Trophoblast cell (in vitro differentiated cells and primary cell): ENCODE measurements at places on chromosomes 4 and X.

DNA sequence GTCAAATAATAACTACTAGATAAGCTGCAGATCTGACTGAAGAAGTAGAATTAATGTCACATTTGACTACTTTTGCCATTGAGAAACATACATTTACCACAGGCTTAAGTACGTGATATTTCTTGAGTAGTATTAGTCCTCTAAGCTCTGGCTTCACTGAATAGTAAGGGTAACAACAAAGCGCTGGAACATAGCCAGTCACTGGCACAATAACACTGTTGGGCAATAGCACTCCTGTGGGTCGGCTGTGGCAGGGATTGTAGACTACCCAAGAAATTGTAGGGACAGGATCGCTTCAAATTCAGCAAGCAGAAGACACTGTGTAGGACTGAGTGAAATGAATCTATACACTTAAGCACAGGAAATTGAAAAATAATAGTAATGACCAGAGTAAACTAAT is 27.1 kb upstream of the IL15 start:
- DNase-seq = no peak

GRCh38 chr4:184100297-184100885 is 117.3 kb downstream of the ENPP6 start:
- peak; percentile 52 for DNase-seq

DNA sequence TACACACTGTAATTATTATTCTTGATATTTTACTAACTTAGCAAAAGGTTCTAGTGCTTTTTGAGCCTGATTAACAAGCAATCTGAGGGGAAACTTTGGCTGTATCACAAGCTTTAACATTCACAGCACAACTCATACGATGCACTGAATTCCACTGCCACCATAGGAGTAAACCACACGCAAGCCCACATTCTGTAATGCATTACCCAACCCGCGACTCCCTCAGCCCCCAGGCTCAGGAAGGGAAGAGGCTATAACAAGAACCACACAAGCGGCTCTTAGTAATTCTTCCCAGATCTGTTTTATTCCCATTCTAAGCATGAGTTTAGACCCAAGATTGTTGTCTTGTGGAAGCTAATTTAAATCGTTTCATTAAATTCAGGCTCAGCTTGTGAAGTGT is 138.5 kb upstream of the TBL1X start:
- peak; percentile 31 for DNase-seq

DNA sequence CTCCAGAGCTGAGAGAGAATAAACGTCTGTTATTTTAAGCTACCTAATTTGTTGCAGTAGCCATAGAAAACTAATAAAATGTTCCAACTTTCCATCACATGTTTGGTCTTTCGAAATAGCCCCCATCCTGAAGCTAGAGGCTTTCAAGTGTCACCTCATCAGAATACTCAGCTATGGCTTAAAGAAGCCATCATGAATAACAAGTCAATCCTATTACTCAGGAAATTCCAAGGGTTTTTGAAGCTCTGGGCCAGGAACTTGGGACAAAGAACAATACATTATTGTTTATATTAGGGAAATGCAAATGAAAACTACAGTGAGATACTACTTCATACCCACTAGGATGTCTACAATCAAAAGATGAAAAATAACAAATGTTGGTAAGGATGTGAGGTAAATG is 42.2 kb downstream of the TBCK start:
- peak; percentile 66 for DNase-seq

DNA sequence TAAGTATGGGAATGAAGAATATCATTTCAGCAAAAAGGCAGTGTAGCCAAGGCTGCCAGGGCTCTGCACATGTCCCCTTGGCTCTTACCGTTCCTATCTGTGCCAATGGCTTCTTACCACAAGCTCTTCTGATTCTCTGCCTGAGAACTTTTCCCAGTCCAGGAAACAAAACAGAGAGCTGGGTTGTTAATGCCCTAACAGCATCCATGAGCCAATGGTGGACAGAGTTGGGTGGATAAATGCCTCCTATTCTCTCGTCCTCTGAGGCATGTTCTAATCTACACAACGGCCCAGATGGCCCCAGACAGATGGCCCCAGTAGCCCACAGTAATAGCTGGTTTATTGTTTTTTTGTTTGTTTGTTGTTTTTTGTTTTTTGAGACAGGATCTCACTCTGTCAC is 28.0 kb downstream of the SCD5 start:
- no peak for DNase-seq

DNA sequence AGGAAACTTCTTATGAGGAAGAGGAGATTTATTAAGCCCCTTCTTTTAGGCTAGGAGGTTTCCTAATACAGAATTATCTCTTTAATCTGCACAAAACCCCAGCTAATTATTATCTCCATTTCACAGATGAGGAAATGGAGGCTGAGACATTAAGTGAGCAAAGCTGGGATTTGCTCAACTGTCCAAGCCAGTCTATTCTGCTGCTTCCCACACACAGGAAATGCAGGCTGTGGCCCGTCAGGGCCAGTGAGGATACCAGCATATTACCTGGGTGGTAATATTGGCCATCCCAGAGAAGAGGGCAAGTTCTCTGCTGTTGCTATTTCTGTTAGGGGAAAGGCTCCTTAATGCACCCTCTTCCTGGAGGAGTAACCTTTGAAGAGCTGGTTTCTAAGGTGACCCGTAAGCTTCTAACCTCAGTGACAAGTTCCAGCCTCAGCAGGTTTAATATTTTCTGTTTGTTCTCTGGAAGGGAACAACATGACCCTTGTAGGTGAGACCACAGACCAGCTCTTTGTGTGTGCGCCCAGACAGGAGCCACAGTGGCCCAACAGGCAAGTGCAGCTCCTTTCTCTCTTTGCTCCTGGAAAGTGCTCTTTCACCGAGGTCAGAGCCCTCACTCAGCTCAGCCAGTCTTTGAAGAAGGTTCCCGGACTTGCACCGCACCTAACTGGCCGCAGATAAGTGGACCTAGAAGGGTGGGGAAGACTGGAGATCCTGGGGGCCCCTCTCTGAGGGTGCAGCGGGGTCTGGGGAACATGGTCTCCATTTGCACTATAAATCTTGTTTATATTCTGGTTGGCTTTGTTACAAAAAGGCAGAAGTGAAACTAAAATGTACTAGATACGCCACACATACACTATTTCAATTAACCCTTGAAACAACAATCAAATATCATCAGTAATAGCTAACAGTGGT is 35.5 kb downstream of the TBC1D9 start:
- peak; percentile 70 for DNase-seq
